Transverse colon (tissue), 4 donors: ENCODE measurements at places on chromosomes 2 and 18.
A peak's percentile ranks its signal among the peaks of the same experiment; 100 is the strongest.

DNA sequence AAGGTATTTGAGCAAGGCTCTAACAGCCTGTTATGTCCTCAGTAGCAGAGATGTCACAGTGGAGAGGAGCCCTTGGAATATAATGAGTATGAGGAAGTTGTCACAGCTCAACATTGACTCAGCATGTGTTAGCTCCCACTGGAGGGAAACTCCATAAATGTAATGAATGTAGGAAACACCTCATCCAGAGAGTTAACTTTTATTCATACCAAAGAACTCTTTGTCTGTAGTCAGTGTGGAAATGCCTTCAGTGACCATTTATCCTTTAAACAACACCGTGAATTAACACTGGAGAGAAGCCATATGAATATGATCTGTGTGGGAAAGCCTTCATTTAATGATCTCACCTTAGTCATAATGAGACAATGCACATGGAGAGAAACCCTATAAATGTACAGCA is 59.7 kb downstream of the CYP1B1 start:
- no peak for DNase-seq

DNA sequence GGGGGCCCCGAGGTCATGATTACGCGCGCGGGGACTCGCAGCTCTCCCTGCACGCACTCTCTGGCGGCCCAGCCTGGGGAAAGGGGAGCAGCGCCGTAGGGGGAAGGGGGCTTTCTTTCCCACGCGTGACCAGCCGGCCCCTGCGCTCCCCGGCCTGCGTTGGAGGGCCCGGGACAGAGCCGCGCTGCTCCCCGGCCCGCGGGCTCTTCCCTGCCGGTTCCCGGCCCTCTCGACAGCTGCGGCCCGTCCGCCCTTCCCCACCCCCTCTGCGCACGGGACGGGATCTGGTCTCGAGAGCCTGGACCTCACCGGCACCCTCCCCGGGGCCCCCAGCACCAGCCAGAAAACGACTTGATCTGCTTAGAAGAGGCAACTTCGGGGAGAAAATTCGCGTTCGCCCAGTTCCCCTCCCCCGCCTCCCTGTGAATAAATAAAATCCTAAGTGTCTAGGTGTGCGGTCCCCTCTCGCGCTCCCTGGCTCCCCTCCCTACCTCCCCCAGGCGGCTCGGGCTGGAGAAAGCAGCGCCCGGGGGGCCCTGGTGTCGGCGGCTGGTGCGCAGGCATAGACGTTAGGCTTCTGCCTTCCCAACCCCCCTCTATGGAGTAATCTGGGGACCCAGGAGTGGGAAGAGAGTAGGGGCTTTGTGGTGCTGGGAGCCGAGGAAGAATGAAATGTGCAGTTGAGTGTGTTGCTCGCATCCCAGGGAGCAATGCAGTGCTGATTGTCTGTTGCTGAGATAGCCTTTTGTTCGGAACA is 803 bp upstream of the FIGN start:
- peak; percentile 9 for DNase-seq

- DNase-seq: no peak
Observed at GRCh38 chr2:6770006-6770405, 95.7 kb downstream of the CMPK2 start.

DNA sequence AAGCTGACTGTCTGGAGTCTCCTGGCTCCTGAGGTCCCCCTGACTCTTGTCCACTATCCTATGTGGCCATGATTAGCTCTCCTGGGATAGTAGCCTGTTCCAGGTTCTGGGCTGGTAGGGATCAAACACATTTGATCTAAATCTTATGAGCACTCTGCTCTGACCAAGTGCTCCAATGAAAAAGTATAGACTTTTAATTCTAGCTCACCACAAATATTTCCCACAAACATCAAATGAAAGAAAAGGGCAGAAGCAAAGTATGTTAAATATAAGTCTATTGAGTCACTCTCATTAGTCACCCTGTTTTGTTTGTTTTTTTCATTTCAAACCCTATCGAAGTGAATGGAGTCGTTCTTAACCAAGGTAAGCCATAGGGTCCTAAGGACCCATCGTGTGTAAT is 39.7 kb upstream of the NEDD4L start:
- no peak for DNase-seq

GRCh38 chr2:187543488-187543887 is 10.7 kb downstream of the TFPI start:
- no peak for DNase-seq

DNA sequence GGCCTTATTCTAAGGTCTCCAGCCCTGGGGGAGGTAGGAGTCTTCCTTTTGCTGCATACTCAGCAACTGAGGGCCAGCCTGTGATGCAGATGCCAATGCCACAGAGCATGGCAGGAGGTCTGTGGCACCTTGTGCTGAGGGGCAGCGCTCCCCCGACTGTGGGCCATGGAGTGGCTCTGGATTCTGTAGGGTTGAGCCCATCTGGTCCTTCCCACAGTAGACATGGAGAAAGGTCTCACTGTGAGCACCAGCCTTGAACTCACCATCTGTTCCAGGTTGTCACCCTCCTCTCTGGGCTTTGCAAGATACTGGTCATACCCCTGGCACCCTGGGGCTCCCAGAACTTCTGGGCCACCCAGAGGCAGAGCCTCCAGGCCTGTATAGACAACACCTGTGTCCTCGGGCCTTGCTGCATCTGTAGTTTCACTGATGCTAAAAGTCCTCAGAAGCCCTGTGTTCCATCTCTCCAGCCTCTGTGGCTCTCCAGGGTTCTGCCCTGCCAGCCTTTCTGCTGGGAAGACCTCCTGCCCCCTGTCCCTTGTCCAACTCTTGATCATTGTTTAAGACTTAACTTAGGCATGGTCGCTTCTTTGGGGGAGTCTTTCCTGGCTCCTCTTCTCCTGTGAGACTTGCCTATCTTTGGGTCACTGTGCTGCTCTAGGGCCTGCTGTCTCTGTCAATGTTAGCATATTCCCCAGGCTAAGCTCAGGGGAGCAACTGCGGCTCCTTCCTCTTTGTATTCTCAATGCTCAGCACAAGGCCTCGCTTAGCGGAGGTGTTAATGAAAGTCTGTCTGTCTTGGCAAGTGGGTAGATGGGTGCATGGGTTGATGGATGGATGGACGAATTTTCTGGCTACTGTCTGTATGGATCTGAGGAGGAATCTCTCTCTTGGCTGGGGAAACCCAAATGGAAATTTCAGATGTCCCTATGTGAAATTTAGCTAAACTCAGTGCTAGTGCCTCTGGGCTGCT is 160.9 kb downstream of the DYSF start:
- no peak for DNase-seq

DNA sequence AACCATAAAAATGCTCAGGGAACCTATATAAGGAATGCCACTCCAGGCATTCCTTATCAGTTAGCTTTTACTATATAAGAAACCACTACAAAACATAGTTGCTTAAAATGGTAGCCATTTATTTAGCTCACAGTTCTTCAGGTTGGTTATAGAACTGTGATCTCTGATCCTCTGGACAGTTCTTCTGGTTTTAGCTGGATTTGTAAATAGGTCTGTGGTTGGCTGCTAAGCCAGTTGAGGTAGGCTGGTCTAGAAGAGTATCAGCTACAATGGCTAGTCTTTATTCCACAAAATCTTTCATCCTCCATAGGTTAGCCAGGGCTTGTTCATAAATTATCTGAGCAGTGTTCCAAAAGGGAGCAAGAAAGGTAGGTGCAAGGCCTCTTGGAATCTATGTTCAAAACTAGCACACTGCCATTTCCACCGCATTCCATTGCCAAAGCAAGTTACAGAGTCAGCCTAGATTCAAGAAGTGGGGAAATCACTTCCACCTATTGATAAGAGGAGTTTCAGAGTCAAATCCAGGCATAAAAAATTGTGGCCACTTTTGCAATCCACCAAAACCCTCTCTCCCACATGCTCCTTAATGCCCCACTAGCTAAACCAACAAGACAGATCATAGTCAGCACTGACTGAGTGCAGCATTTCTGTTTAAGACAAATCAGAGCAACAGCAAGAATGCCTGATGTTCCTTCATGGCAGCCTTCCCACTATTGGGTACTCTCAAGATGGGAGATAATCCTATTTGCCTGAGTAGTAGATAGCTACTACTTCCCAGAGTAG is 146.4 kb downstream of the IRS1 start:
- no peak for DNase-seq

GRCh38 chr2:182672466-182673165 is 43.4 kb upstream of the DNAJC10 start:
- no peak for DNase-seq

DNA sequence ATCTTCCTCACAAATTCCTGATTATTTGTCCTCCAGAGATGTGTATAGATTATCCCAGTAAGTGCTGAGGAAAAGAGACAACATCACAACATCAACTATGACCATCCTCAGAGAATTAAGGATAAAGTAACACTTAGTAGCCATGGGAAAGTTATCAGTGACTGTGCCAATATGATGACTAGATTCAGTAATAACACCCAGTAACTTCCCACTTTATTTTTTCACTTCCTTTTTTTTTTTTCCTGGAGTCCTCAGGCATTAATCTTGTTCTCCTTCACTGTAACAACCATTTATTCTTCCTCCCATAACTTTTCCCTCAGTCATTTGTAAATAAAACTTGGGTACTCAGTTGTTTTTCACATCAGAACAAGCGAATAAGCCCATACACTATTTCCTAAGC is 16.7 kb upstream of the PID1 start:
- no peak for DNase-seq

- no peak for DNase-seq
Observed at GRCh38 chr2:227570615-227571014, 28.1 kb upstream of the SCYGR2 start.

- DNase-seq: no peak
Observed at GRCh38 chr2:24117902-24118301, 5.2 kb downstream of the PFN4 start.

- no peak for DNase-seq
Observed at GRCh38 chr2:118902266-118903028, 39.5 kb upstream of the MARCO start.

GRCh38 chr2:135818937-135819610 is 17.9 kb downstream of the LCT start:
- DNase-seq: peak; percentile 35
